ENCODE measurements at places on chromosomes 16 and 17. TPM values are rescaled to one million over a fixed set of nuclear protein-coding genes. Genes with fewer than 3 reads are reported as not detected.

Gene TOX3
- 3.4 TPM for total RNA-seq

Gene EPOP
- 19.9 TPM for total RNA-seq

Gene LITAFD
- total RNA-seq = not detected

Gene SMIM36
- total RNA-seq = not detected

Gene SCN4A
- total RNA-seq = 0.03 TPM

Gene EVPLL
- total RNA-seq = not detected

Gene TK1
- 153 TPM for total RNA-seq

Gene EVI2B
- 0.08 TPM for total RNA-seq

Gene ZG16
- not detected for total RNA-seq

Gene RCVRN
- not detected for total RNA-seq

Gene CCL4
- 0.51 TPM for total RNA-seq

- no peak for DNase-seq
Observed at GRCh38 chr16:85863384-85863774, 35.6 kb upstream of the IRF8 start.

- DNase-seq = no peak
Observed at GRCh38 chr16:80914379-80915078, 92.2 kb downstream of the CMC2 start.

DNA sequence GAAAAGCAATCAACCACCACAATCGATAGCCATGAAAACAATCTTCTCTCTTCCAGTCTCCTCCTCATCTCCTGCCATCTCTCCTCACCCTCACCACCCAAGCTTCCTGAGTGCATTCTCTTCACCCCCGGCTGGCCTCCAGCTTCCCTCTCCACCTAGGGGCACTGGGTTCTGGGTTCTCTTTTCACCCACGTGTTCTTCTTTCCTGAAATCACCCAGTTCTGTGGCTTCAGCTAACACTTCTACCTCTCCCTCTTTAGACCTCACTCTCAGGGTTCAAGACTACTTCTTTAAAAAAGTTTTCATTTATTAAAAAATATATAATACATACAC, 8.2 kb downstream of the ITGAM start:
- no peak for DNase-seq

- DNase-seq = no peak
Observed at GRCh38 chr16:11253009-11253994, 2.7 kb downstream of the SOCS1 start.

- DNase-seq = no peak
Observed at GRCh38 chr17:67433248-67433924, 56.3 kb downstream of the PITPNC1 start.

GRCh38 chr17:791829-792228, 9.7 kb downstream of the MRM3 start:
- no peak for DNase-seq

- DNase-seq = no peak
Observed at GRCh38 chr16:10428433-10429168, 42.7 kb downstream of the ATF7IP2 start.

GRCh38 chr16:13245713-13246377, 344.4 kb downstream of the SHISA9 start:
- DNase-seq = no peak

- no peak for DNase-seq
Observed at GRCh38 chr16:78256686-78257375, 157.4 kb downstream of the WWOX start.

DNA sequence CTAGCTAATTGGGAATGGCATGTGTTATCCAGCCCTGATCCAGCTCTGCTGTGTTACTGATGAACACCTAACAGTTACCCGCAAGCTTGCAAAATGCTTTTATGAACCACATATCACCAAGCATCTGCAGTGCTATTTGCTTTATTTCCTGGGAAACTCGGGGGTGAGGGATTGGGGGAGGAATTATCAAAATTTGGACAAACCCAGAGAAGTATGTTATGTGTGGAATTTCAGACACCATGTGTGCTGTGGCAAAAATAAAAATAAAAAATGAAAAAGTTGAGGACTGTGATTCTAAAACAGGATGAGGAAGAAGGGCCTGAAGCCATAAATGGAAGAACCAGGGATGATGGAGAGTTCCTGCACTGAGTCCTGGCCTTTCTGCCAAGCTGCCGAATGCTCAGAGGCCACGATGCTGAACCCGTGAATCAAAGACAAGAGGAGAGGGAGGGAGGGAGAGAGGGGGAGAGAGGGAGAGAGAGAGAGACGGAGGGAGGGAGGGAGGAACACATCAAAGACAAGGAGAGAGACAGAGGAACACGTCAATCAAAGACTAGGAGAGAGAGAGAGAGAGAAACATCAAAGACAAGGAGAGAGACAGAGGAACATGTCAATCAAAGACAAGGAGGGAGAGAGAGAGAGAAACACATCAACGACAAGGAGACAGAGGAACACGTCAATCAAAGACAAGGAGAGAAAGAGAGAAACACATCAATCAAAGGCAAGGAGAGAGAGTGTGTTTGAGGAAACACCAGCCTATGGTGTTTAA, 89.8 kb downstream of the MRM3 start:
- DNase-seq = no peak

- no peak for DNase-seq
Observed at GRCh38 chr16:50521246-50521900, 26.8 kb upstream of the NKD1 start.

GRCh38 chr17:39143552-39144093, 7.8 kb downstream of the PLXDC1 start:
- no peak for DNase-seq

DNA sequence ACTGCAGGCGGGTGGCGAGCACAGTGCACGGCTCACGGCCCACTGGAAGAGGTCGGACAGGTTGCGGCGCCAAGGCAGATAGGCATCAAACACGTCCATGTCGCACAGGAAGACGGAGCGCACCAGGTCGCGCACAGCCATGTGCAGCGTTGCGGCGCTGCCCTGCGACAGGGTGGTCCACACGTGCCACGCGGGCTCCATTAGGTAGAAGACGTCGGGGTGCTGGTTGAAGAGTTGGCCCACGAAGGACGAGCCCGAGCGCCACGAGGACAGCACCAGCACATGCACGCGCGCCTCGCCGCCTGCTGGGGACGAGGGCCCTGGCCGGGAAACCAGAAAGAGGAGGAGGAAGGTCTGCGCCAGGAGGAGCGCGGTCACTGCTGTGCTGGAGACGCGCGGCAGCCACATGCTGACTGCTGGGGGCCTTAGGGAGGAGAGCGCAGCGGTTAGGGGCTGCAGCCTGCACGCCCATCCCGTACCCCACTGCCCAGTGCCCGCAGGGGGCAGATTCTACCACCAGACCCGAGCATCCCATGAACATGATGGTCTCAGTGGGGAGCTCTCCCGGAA, 15.0 kb upstream of the TMEM170A start:
- DNase-seq = no peak

DNA sequence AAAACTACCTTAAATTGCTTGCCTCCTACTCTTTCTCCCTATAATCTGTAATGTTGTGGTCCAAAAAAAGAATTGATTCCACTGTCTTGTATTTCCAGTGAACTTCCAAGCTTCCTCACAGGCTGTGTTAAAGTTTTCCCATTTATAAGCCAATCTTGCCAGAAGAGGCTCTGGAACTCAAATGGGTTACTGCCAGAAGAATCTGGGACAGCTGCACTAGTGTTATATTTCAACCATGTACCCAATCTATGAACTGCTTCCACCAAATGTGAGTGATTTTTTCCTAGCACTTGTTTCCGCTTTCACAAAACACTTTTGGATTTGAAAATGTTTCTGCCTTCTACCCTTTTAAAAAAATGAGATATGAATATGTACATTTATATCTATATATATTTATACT, 1.8 kb downstream of the CCDC43 start:
- no peak for DNase-seq

DNA sequence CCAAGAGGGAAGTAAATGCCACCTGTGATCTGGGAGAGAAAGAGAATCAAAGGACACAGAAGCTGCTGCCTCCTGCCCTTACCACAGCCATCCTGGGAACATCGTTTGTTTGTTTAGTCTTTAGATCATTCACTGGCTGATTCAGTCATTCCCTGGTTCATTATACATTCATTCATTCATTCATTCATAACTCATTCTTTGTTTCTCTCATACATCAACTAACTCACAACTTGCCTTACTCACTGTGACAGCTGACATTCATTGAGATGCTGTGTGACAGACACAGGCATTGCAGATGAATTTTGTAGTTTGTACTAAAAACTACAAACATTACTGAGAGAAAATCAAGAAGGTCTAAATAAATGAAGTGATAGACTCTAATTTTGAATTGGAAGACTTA, 291.0 kb upstream of the TNRC6C start:
- DNase-seq = no peak

DNA sequence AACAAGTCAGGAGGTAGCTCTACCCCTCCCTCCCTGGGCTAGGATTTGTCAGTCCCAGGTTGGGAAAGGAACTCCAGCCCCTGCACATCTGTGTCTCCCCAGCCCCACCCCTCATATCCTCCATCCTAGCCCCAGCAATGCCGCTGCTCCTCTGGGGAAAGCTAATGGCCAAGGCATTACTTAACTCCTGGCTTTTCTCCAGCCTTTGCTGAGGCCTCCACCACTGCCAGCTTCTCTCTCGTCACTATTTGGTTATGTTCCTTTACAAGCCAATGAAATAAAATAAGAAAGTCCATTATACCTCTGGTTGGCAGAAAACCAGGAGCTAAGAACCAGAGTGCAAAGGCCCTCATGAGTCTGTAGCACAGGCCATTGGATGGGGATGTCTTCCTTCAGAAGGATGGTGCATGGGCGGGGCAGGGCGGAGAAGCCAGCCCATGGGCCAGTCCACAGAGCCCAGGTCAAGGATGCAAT, 171.0 kb downstream of the CCDC182 start:
- no peak for DNase-seq

GRCh38 chr17:66654106-66654740, 180.7 kb upstream of the CACNG5 start:
- no peak for DNase-seq
